ENCODE measurements at places on chromosomes 11 and 22. TPM values are rescaled to one million over a fixed set of nuclear protein-coding genes. Genes with fewer than 3 reads are reported as not detected.

GRCh38 chr11:8531982-8532381 is 62.0 kb downstream of the STK33 start:
- H3K36me3 ChIP-seq, result no peaks in the 10 kb centered on the region
- no peak overlapping the region for H3K4me3 ChIP-seq
- no peak overlapping the region for H3K27ac ChIP-seq
- no peaks in the 10 kb centered on the region for H3K4me1 ChIP-seq

DNA sequence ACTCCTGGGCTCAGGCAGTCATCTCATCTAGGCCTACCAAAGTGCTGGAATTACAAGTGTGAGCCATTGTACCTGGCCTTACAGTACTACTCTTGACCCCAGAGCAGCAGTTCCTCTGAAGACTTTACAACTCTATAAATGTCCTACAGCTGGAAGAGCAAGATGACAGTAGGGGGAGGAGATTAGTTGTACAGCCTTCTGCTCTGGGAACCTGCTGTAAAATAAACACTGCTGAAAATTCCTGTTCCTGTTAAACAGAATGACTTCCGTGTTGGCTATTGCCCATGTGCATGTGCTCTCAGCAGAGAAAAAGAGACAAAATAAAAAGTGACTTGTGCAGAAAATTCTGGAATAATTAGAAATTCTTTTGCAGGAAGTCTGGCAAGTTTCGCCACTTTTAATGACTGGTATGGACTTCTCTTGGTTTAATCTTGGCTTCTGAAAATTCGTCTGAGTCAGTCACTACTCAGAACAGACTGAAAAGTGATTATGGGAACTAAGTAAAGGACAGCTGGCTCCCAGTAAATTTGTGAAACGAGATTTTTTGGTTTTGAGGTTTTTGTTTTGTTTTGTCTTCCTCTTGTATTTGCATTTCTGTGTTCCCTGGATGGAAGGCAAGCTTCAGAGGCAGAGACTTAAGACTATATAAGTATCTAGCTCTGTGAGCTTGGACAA is 955.7 kb downstream of the DLG2 start:
- H3K4me1 ChIP-seq, result no peaks in the 10 kb centered on the region
- H3K27me3 ChIP-seq, result no peaks in the 10 kb centered on the region
- no peak overlapping the region for H3K4me3 ChIP-seq
- H3K36me3 ChIP-seq, result no peaks in the 10 kb centered on the region
- H3K27ac ChIP-seq, result no peak overlapping the region

DNA sequence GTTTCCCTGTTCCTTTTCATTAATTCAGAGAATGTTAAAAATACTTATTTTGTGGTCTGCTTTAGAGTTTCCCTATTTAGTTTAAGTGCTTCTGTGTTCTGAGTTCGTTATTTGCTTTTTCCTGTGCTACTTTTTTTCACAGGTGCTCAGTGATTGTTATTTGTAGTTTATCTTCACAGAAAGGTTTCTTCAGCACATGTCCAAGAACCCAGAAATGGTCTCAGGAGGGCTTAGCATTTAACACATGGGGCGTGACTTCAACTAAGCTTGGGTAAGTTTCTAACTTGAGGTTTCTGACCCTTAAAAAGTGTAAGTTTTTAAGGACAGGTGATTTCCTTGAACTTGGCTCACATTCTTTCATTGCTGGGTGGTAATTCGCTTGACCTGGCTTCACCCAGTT is 157.3 kb downstream of the AASDHPPT start:
- H3K27ac ChIP-seq, result no peak overlapping the region
- H3K36me3 ChIP-seq, result no peaks in the 10 kb centered on the region
- no peaks in the 10 kb centered on the region for H3K27me3 ChIP-seq

DNA sequence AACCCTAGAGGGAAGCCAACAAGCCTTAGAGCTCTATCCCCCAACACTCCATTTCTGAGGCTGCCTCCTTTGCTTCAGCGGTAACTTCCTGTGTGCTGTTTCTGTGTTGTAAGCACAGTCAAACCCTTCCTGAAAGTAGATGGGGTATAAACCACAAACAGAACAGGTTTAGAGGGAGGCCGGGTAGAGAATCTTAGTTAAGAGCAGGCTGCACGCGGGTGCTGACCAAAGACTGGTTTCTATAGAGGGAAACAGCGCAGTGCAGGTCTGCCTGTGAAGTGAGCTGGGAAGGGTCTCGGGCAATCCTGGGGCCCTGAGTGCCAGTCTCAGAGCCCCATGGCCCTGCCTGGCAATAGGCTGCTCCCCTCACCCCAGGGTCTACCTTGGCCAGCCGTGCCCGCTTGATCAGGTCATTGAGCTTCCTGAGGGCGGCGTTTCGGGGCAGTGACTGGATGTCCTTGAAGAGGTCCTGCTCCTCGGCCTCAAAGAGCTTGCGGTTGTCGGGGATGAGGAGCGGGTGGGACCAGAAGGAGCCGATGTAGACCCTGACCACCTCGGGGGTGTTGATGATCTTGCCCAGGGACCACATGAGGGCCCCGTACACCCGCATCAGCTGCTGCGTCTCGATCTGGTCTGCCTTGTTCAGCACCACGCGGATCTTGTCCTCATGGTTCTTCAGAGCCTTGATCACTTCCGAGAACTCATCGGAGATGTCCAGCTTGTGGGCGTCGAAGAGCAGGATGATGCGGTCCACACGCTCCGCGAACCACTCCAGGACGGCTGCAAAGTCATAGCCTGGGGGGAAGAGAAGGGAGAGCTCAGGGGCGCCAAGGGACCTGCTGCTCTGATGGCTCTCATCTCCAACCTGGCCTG is 15.3 kb upstream of the CDC42BPG start:
- peak overlapping the region; percentile 93 for H3K27ac ChIP-seq
- peak; percentile 73 for DNase-seq
- peaks cover 31% of the 10 kb centered on the region for H3K36me3 ChIP-seq
- no peaks in the 10 kb centered on the region for H3K27me3 ChIP-seq

DNA sequence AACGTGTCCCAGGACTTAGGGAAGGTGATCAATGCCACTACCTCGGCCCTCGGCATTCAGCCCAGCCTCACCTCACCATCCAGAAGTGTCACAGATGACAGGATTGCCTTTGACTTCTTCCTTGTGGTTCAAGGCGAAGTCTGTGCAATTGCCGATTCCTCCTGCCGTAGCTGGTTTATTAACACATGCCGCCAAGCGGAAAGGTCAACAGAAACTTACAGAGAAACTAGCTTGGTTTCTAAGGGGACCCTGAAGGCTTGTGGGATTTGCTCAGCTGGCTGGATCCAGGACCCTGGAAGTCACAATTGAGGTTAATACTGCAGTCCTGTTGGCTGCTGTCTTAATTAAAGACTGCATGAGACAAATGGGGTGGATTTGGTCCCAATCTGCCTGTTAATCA is 65.6 kb downstream of the SHANK2 start:
- no peak overlapping the region for H3K4me3 ChIP-seq
- H3K4me1 ChIP-seq, result no peaks in the 10 kb centered on the region
- H3K36me3 ChIP-seq, result no peaks in the 10 kb centered on the region
- H3K27ac ChIP-seq, result no peak overlapping the region

DNA sequence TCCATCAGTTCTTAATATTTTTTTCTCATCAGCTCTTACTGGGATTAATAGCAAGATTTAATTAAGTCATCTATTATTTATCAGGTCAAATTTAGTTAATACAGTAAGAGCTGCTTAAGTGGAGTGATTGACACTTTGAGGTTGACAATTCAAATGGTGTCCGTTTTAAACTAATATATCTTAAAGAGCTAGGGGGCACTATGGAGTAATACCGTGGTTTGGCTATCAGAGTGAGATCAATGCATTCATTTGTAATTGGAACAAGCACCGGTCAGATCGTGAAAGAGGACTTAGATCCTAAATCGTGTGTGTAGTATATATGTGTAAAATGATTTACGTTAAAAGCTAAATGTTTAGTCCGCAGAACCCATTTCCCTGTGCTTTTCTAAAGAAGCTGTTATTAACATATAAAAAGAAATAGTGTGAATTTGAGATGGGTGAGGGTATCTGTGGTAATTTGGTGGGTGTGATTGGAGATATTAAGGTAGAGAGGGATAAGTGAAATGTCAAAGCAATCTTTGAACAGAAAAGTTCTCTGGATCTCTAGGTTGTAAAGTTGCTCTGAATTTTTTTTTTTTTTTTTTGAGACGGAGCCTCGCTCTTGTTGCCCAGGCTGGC is 2.3 kb downstream of the SIK2 start:
- peaks cover 2% of the 10 kb centered on the region for H3K36me3 ChIP-seq
- peaks cover 30% of the 10 kb centered on the region for H3K4me1 ChIP-seq

GRCh38 chr11:13486926-13487660 is 8.7 kb downstream of the PTH start:
- H3K27me3 ChIP-seq, result peaks cover under 1% of the 10 kb centered on the region
- no peaks in the 10 kb centered on the region for H3K36me3 ChIP-seq
- peak overlapping the region; percentile 72 for H3K4me3 ChIP-seq

- H3K36me3 ChIP-seq, result no peaks in the 10 kb centered on the region
- no peak overlapping the region for H3K4me3 ChIP-seq
- no peaks in the 10 kb centered on the region for H3K4me1 ChIP-seq
- no peak overlapping the region for H3K27ac ChIP-seq
These were observed 7.3 kb downstream of the CABP7 start for GRCh38 chr22:29727131-29727523.

DNA sequence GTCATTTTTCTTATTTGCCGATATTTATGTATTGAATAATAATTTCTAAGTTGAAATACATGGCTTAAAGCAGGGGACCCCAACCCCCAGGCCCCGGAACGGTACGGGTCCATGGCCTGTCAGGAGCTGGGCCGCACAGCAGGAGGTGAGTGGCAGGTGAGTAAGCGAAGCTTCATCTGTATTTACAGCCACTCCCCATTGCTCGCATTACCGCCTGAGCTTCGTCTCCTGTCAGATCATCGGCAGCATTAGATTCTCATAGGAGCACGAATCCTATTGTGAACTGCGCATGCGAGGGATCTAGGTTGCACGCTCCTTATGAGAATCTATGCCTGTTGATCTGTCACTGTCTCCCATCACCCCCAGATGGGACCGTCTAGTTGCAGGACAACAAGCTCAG is 4.5 kb downstream of the ZMAT5 start:
- peaks cover 2% of the 10 kb centered on the region for H3K36me3 ChIP-seq
- peaks cover 22% of the 10 kb centered on the region for H3K4me1 ChIP-seq
- DNase-seq, result no peak

DNA sequence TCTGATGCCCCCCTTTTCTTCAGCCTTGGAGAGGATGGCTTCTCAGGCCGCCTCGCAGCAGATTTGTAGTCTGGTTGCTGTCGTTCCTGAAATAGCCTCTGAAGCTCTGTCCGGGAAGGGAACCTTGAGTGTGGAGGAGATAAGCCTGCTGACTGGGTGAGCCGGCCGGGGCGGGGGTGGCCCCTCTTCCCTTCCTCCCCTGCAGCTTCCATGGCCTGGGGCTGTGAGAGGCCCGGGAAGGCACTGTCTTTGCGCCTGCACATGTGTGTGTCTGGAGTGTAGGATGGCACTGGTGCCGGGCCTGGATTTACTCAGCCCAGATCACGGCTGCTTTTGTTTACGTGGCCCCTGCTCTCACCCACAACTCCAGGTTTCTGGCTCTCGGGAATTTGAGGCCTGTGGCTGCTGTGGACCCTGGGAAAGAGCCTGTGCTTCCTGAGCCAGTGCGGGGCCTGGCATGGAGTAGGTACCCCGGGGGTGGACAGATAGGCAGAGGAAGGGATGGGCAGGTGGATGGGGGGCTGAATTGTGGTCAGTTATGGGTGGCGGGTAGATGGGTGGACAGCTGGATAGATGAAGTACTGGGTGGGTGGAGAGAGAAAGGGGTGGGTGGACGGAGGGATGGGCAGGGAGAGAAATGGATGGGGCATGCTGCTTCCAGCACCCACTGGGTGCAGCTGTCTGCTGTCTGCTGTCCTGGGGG is 16.6 kb downstream of the KCNQ1 start:
- H3K4me1 ChIP-seq, result peaks cover 1% of the 10 kb centered on the region
- no peak overlapping the region for H3K27ac ChIP-seq
- H3K4me3 ChIP-seq, result no peak overlapping the region
- no peaks in the 10 kb centered on the region for H3K36me3 ChIP-seq
- no peaks in the 10 kb centered on the region for H3K27me3 ChIP-seq
- no peak for DNase-seq

DNA sequence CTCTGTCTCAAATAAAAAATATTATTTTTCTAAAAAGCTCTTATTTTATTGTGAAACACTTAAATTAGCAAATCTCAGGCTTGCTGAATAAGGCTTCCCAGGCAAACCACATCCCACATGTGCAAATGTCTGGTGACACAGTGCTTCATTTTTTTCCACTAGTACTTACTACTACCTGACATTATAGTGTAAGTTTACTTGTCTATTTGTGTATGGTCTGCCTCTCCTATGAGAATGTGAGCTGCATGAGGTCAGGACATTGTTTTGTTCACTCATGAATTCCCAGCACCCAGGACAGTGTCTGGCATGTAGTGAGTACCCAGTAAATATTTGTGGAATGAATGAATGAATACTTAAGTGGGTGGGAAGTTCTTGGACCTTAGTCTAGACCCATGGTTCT is 103.1 kb downstream of the PTPRJ start:
- peak overlapping the region; percentile 79 for H3K27ac ChIP-seq
- H3K4me1 ChIP-seq, result peaks cover 68% of the 10 kb centered on the region
- peaks cover 25% of the 10 kb centered on the region for H3K36me3 ChIP-seq
- no peaks in the 10 kb centered on the region for H3K27me3 ChIP-seq
- no peak for DNase-seq

- peaks cover 13% of the 10 kb centered on the region for H3K4me1 ChIP-seq
- H3K27ac ChIP-seq, result no peak overlapping the region
- H3K4me3 ChIP-seq, result no peak overlapping the region
- peaks cover 13% of the 10 kb centered on the region for H3K36me3 ChIP-seq
- DNase-seq, result no peak
- peaks cover 12% of the 10 kb centered on the region for H3K27me3 ChIP-seq
These were observed 4.6 kb upstream of the CST6 start for GRCh38 chr11:66007201-66007634.

GRCh38 chr11:124285610-124286344 is 28.0 kb downstream of the OR8D1 start:
- no peaks in the 10 kb centered on the region for H3K4me1 ChIP-seq
- H3K4me3 ChIP-seq, result no peak overlapping the region
- DNase-seq, result no peak

GRCh38 chr22:46025225-46025972 is 48.4 kb upstream of the WNT7B start:
- no peak for DNase-seq
- peak overlapping the region; percentile 64 for H3K27ac ChIP-seq
- H3K27me3 ChIP-seq, result peaks cover 61% of the 10 kb centered on the region

GRK3 gene
- 33.0 TPM for total RNA-seq

UCP3 gene
- 4.1 TPM for total RNA-seq

SCO2 gene
- total RNA-seq, result 14.8 TPM

FDX1 gene
- 14.2 TPM for total RNA-seq

KIRREL3 gene
- total RNA-seq, result not detected

CTTN gene
- total RNA-seq, result 53.7 TPM

USP28 gene
- total RNA-seq, result 29.0 TPM

DCHS1 gene
- total RNA-seq, result 0.24 TPM

OLFML1 gene
- total RNA-seq, result not detected

RELT gene
- total RNA-seq, result 37.6 TPM

LYVE1 gene
- not detected for total RNA-seq

CD3E gene
- 630 TPM for total RNA-seq

GAS2 gene
- total RNA-seq, result 2.0 TPM

Data from activated T-helper 1 cell treated with anti-CD3 and anti-CD28 coated beads, Interleukin-12 subunit alpha, Interleukin-12 subunit beta, Interleukin-2, Interleukin-4 antibody, amounts not matched to agents 30 ng/mL and 10 ng/mL and 1 ng/mL, durations not matched to agents 14 hours and 24 hours and 36 hours (primary cell).